ENCODE measurements at places on chromosomes 13 and 19.

DNA sequence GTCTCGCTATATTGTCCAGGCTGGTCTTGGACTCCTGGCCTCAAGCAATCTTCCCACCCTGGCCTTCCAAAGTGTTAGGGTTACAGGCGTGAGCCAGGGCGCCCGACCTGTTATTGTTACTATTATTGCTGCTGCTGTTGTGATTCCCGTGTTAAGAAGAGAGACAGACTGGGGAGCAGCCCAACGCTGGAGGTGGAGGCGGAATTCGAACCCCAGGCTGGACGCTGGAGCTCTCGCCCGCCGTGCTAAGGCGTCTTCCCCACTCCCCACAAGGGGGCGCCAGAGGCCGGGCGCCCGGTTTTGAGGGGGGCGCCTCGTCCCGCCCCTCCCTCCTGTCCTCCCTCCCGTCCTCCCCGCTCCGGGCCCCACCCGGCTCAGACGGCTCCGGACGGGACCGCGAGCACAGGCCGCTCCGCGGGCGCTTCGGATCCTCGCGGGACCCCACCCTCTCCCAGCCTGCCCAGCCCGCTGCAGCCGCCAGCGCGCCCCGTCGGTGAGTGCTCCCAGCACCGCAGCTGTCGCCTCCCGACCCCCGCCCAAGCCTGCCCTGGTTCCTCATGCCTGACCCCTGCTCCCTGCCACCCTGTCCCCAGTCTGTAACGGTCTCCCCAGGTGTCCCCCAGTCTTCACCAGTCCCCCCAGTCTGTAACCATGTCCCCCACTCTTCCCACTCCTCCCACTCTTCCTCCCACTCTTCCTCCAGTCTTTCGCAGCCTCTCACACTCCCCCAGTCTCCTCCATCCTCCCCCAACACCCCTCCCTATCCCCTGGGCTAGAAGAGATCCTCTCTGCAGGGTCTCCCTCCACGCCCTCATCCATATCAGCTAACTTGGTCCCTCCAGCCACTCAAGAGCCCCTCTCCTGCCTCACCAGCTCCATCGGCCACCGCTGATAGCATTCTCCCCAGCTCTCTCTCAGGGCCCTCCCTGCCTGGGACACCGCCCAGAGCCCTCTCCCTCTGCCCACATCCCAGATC is at the start of gene EHD2:
TSS of gene EHD2 (plus strand) at position 377 of the 976 bp plus-strand sequence. CDS start 3,191 bp downstream, outside the sequence.
- DNase-seq: peak; percentile 57

GRCh38 chr13:41387576-41387975 is 69.8 kb upstream of the RGCC start:
- no peak for DNase-seq

DNA sequence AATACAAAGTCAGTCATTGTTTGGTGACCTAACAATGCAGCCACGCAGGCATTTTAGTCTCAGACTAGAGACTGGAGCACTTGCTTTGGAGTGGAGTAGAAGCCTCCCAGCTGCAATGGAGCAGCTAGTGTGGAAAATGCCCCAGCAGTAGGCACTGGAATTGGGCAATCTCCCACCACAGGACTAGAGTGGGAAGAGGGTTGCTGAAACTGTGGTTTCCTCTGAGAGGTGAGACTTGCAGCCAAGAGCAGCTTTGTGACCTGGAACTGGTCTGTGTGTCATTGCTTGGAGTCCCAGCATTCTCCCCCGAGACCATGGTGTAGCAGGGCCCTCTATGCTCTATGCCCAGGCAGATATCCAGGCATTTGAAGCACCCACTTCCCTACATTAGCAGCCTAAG is 556.3 kb downstream of the UQCRFS1 start:
- no peak for DNase-seq

- DNase-seq: no peak
Measured at GRCh38 chr13:90201676-90202460, 1145.6 kb upstream of the MIR17HG start.

- DNase-seq: peak; percentile 62
Measured at GRCh38 chr19:42529248-42529764, 1.0 kb upstream of the CEACAM1 start.

- DNase-seq: no peak
Measured at GRCh38 chr13:25181597-25181996, 9.5 kb upstream of the AMER2 start.

DNA sequence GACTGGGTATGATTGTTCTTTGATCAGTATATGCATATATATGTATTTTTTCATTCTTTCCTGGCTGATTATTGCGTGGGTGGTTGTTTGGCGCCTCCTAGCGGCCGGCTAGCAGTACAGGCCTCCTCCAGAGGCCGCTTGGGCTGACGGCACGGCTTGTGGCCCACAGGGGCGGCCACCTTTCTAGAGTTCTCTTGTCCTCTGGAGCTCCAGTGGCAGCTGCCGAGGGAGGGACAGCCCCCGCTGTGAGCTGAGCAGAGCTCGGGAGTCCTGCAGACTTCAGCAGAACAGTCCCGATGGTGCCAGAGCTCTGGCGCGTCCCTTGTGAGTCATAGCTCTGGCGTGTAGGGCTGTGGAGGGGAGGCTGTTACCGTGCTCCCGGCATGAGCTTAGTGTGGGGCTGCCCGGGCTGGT is 22.5 kb upstream of the ZNF429 start:
- DNase-seq: peak; percentile 58

DNA sequence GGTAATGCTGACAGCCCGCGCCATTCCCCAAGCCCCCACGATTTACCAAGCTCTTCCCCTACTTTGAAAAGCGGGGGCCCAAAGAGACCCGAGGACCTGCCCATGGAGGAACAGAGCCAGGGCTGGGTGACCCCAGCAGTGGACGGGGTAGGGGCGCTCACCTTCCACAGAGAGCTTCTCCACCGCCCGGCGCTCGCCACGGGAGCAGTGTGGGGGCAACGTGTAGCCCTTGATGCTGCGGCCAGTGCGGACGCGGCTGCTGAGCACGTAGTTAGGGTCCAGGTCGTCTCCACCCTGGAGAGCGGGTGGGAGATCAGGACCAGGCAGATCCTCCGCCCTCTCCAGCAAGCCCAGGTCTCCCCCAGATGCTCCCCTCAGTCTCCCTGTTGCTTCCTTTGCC is 7.4 kb downstream of the CKM start:
- no peak for DNase-seq

DNA sequence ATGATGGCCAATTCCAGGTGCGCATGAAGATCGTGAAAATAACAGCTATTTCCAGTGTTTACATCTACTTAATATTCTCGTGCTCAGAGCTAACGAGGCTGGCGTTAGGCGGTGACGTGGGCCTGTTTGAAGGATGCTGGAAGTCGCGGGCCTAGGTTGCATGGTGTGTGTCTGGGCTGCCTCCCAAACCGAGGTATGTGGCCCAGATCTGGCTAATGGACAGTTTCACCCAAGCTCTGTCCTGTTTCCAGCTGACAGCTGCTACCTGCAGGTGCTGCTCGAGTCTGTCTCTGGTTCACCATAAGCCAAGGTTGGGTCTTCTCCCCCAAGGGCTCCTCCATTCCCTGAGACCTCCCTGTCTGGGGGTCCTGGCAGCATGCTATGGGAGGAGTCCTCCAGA is 40.5 kb upstream of the KCTD15 start:
- no peak for DNase-seq

DNA sequence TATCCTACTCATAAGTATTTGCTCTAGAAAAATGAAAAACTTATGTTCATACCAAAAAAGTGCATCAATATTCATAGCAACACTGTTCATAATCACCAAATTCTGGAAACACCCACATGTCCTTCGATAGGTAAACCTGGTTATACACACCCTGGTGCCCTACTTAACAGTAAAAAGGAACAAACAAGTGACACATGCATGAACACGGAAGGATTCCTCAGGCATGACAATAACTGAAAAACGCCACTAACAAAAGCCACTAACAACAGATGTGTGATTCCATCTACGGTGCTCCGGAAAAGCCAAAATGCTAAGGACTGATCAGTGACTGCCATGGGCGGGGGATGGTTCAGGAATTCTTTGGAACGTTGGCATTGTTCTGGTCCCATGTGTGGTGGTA is 65.5 kb downstream of the STK24 start:
- no peak for DNase-seq

DNA sequence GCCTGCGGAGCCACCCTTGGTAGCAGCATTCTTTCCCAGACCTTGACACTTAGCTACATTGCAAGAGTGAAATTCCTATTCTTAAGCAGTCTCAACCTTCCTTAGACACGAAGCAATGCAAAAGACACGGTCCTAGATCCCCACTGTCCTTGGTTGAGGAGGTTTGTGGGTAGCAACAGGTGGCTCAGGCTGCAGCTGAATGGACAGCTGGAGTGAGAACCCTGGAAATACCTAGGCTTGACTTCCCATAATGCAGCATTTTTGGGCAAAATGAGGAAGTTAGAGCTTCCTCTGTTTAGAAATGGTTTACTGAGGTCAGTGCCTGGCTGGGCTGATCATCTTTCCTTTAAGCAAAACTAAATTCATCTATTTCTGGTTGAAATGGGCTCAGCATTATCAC is 296.6 kb downstream of the RFC3 start:
- no peak for DNase-seq

GRCh38 chr19:38685666-38686529 is 38.4 kb downstream of the ACTN4 start:
- DNase-seq: no peak

GRCh38 chr19:27679905-27680304 is 1533.0 kb downstream of the UQCRFS1 start:
- DNase-seq: no peak

- DNase-seq: peak; percentile 42
Measured at GRCh38 chr19:1295169-1296012, 9.7 kb downstream of the EFNA2 start.

DNA sequence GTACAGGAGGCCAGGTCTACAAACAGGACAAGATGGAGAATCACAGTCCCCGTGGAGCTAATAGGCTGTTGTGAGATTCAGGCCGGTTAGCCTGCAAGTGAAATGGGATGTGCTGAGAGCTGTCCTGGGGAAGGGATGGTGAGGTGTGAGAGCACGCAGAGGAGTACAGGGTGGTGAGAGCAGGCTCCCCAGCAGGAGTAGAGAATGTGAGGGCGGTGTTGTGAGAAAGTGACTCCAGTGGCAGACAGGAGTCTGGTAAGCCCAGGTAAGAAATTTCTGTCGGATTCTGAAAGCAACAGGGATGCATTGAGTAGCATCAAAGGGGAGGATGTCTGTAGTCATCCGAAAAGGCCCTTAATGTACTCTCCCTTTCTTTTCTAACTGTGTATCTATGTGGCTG is 50.7 kb upstream of the GPR183 start:
- no peak for DNase-seq

- no peak for DNase-seq
Measured at GRCh38 chr13:112908342-112908741, 60.7 kb upstream of the MCF2L start.

- no peak for DNase-seq
Measured at GRCh38 chr13:109274188-109274821, 512.1 kb downstream of the IRS2 start.

DNA sequence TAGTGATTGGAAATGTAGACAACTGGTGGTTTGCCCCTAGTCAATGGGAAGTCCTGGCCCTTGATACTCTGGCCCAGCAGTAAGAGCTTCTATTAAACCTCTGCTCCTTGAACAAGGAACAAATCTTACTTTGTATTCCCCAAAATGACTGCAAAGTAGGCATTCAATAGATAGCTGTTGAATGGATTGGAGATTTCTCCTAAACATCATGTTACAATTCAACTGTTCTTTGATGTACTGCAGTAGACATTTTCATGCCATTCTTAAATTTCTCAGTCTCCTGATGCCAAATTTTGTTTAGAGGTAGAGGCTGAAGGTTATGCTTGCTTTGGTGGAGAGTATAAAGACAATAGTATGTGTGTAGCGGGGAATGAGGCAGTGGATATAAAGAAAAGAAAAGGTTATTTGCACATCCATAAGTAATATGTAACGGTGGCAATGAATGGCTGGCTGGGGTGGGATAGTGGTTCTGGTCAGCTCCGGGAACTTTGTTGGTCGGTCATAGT is 12.8 kb downstream of the MIR17HG start:
- no peak for DNase-seq

GRCh38 chr13:21219036-21219381 is 42.6 kb downstream of the MRPL57 start:
- no peak for DNase-seq

GRCh38 chr19:15129856-15130585 is 22.8 kb downstream of the SYDE1 start:
- DNase-seq: no peak

- no peak for DNase-seq
Measured at GRCh38 chr13:101868585-101869469, 416.4 kb downstream of the ITGBL1 start.

GRCh38 chr13:72864142-72865011 is 82.4 kb downstream of the PIBF1 start:
- no peak for DNase-seq

DNA sequence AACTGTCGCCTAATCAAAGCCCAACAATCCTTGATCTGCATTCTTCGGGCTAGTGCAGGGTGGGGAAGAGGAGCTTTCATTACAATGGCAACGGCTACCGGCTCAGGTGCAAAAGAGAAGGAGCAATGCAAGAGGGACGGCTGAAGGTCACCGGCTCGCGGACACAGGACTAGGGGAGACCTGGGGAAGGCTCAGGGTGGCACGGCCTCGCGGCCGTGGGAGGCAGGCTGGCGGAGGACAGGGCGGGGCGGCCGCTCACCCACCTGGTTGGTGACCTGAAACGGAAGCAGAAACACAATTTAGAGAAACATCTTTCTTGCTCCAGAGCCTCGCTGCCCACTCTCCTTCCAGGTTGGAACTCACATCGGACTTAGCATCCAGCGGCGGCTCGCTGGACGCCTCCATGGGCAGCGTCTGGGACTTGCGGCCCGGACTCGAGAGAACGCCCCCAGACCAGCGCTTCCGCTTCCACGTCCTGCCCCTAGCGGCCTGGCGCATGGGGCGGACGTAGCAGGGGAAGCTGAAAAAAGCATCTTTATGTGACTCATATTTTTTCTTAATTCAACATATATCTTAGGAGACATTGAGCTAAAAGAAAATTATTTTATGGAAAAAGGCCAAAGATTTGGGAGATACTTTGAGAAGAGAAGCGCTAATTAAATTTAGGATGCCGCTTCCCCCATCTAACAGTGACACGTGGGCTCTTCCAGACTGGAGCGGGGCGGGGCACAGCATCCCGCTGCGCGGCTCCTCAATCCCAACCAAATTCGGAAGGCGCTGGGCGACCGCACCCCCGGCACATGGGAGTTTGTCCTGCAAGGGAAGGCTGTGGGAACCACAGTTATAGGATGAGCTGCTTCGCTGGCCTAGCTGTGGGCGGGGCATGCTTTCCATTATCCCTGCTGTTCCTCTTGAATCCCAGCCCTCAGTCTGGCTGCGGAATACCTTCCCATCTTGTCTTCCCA is at the start of gene COMMD6:
TSS of gene COMMD6 (minus strand) at position 441 of the 965 bp plus-strand sequence. CDS start at position 405, 36 bp downstream.
- DNase-seq: peak; percentile 57
